ENCODE measurements at places on chromosomes 2 and 18. TPM values are rescaled to one million over a fixed set of nuclear protein-coding genes. Genes with fewer than 3 reads are reported as not detected.

- H3K4me1 ChIP-seq, result no peaks in the 10 kb centered on the region
- H3K36me3 ChIP-seq, result no peaks in the 10 kb centered on the region
Measured at GRCh38 chr2:231038483-231039293, 1.4 kb downstream of the C2orf72 start.

GRCh38 chr2:155839436-155839835, 493.1 kb downstream of the NR4A2 start:
- H3K27me3 ChIP-seq, result no peaks in the 10 kb centered on the region
- DNase-seq, result no peak
- no peaks in the 10 kb centered on the region for H3K36me3 ChIP-seq
- H3K4me3 ChIP-seq, result no peak overlapping the region
- H3K4me1 ChIP-seq, result no peaks in the 10 kb centered on the region

DNA sequence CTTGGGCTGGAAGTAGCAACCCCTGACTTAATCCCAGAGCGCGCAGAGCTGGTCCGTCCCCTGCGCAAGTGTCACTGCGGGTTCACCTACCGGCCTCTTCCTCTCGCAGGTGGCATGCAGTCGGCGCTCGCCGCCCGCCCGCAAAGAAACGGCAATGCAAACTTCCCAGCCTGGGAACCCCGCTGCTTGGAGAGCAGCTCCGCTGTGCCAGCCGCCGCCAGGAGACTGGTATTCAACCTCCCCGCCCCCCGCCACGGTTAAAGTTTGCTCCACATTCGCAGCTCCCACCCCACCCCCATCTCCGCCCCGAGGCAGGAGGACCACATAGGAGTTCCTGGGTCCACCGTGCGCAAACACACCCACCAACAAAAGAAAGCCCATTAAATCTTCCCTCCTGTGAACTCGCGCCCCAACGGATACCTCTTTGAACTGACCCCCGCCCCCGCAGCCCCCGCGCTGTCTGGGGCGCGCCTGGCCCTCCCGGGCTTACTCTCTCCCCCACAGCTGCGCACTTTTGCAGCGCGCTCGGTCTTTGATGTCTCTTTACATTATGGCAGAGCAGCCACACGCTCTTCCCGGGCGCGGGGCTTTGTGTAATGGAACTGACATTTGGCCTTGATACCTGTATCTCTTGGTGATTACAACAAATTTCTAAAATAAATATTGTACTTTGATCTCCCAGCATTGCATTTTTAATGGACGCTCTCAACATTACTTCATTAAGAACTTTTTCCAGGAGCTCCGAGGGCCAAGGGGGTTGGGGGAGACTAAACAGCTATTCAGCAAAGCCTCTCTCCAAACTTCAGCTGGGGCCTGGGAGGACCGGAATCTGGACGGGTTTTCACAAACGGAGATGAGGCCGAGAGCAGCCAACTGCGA, 3.1 kb upstream of the SP5 start:
- no peak overlapping the region for H3K4me3 ChIP-seq
- DNase-seq, result peak; percentile 79
- no peak overlapping the region for H3K27ac ChIP-seq
- peaks cover 65% of the 10 kb centered on the region for H3K27me3 ChIP-seq

Gene SERPINB3
- not detected for polyA plus RNA-seq

DNA sequence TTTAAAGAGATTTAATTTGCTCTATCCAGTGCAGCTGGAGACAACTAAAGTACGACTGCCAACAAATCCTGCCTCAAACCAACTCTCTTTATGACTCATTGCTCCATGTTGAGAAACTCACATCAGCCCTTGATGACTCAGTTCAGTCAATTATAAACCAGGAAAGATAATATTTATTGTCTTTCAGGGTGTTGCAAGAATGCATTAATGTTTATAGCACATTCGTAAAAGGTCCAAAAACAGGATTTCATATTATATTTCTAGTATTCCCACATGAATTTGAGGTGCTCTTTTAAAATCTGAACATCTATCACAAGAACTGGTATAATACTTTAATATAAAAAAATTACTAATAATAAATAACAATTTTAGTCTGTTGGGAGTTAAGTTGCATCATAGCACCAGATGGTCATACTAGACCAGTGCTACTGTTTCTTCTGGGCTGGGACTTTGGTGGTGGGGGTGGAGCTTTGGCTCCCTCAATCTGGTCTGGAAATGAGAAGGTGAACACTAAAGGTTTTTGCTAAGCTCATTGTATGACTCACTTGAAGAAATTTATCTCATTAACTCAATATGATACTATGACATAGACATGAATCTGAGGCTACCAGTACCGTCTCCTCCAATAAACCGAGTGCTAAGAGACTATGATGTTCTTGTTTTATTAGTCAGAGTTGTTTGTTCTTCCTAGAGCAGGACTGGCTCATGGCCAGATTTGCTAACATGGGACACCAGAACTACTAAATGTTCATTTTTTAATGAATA, 26.6 kb upstream of the MAP3K20 start:
- peak; percentile 61 for DNase-seq
- peak overlapping the region; percentile 77 for H3K27ac ChIP-seq
- peaks cover 35% of the 10 kb centered on the region for H3K4me1 ChIP-seq
- H3K36me3 ChIP-seq, result no peaks in the 10 kb centered on the region
- H3K27me3 ChIP-seq, result no peaks in the 10 kb centered on the region

DNA sequence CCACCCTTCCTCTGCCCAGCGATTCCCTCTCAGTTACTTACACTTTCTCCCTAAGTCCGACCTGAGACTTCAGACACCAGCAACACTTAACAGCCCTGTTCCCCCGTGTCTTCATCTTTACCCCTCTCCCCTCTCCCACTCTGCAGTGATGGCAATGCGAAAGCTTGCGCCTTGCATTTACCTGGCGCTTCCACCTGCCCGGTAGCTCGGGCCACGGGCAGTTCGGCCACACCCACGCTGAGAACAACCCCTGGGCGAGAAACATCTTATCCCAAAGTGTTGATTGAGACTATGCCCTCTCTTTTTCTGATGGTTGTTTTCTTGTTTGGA, 558 bp downstream of the DNAJC10 start:
- no peaks in the 10 kb centered on the region for H3K27me3 ChIP-seq
- H3K27ac ChIP-seq, result peak overlapping the region; percentile 95
- DNase-seq, result peak; percentile 2
- H3K4me1 ChIP-seq, result peaks cover 41% of the 10 kb centered on the region

Data from left lung (tissue), 14 donors.